ENCODE measurements at places on chromosomes 12 and 14.
A peak's percentile ranks its signal among the peaks of the same experiment; 100 is the strongest.

- peak; percentile 23 for DNase-seq
Measured at GRCh38 chr12:51341251-51342007, 5.0 kb downstream of the CELA1 start.

- DNase-seq, result no peak
Measured at GRCh38 chr14:37150414-37150813, 22.0 kb downstream of the SLC25A21 start.

- DNase-seq, result no peak
Measured at GRCh38 chr12:119176267-119177055, 2.3 kb upstream of the HSPB8 start.

DNA sequence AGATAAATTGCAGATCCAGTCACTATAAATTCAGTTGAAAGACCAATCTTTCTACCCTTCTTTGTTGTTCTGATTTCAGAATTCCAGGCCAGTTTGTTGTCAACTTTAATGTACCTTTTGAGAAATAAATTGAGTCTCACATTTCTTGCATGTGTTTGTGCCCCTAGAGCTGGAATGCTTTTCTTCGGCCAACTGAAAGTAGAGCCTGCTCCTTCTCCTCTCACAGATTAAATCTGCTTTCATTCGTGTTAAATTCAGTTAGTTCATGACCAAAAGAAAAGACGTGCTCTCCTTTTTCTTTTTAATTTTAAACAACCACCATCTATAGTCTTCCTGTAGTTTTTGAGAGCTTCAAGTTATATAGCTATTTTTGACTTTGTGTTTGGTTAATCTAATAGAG is 22.9 kb downstream of the SOCS2 start:
- DNase-seq, result no peak

GRCh38 chr14:103908580-103908979 is 19.7 kb upstream of the TDRD9 start:
- no peak for DNase-seq

DNA sequence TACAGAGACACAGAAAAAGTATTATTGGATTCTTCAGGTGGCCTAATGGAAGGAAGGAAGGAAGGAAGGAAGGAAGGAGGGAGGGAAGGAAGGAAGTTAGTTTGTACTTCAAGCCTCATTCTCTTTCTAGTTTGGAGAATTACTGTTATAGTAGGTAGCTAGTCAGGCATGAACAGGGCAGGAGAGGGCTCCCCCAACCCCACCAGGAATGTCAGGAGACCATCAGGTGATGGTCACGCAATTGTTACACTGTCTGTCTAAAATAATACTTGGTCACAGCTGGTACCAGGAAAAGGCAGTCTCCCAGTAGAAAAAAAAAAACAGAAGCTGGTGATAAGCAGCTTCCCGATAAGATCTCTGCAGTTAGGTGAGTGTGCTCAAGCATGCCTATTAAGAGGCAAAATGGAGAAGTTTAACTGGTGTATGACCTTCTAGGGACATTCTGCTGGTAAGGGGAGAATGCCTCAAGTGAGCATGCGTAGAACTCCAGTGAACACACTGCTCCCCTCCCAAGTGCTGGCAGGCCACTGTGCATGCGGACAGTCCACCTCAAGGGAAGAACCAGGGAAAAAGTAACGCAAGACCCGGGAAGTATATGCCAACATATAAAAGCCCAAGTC is 358.4 kb upstream of the SOX5 start:
- no peak for DNase-seq

DNA sequence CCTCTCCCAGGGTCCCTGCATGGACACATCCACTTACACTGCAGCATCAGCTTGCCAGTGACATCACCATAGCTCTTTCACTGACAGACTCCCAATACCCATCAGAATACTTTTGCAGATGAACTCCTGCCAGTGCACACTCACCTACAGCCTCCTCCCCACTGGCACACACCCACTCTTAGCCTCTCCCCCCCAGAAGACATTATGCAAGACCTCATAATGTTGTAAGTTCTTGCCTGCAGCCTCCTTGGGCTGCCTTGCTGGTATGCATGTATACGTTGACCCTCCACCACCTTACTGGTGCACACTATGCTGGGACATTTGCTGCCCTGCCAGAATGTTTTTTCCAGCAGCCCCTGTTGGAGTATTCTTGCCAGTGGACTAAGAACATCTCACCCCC is 324.2 kb downstream of the AEBP2 start:
- no peak for DNase-seq

DNA sequence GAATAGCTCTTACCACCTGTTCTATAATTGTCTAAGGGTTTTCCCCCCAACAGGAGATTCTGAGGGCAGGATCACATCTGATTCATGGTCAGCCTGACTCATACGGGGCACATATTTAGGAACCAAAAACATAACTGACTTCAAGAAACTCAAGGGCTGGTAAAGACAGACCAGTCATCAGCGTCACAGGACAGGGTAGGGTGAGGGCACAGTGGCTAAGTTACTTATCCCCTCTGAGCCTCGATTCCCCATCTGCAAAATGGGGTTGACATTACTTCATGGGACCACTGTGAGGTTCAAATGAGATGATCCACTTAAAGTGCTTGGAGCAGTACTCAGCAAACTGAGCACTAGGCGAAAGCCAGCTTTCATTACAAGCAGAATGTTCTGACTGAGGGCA is 606 bp downstream of the CINP start:
- DNase-seq, result no peak

DNA sequence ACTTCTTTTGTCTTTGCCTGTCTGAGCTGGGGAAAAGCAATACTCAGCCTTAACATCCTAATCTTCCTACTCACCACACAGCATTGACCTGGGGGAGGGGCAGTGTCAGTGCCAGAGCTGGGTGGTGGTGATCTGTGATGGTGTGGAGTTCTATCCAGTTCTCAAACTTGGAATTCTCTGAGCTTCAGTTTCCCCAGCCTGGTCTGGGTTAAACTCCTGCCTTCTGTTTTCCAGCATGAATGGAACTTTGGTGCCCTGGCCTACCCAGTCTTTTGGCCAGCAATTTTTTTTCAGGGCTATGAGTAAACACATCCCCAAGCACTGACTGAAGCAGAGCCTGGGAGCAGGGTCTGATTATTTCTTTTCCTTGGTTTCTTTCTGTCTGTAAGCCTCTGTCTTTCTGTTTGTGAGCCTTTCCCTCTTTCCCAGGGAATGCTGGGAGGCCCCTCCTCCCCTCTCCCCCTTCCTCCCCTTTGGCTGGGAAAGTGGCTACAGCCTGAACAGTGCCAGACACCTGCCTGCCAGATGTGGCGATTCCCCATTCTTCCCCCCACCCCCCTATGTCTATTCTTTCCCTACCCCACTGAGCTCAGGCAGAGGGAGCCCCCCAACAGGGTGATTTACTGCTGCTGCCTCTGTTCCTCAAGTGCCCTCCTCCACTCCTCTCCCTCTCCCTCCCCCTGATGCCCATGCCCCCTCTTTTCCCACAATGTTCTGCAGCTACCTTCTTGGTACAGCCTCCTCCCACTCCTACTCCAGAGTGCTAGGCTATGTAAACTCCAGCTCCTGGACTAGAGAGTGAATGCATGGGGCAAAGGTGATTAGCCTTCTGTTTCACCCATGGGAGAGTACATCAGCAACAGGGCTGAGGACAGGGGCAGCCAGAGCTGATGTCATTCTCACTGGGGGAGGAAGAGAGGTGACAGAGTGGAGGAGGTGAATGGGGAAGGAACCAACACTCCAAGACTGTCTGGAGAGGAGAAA is 11.1 kb downstream of the GPR84 start:
- no peak for DNase-seq

GRCh38 chr12:110266980-110267620 is 13.9 kb upstream of the ATP2A2 start:
- DNase-seq, result no peak

DNA sequence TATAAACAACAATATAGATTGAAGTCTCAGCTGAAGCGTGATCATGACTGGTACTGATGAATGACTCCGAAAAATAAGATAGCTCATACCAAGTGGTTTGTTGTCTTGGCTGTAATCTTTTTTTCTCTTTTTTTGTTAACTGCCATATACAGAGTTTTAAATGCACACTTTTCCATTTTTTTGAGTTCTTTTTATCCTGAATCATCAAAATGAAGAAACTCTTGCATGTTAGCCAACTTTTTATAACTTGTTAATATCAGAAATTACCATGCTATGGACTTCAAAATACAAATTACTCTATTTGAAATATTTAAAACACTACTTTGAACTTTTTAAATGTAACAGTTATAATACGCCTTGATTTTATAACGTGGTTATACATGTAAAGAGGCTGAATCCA is 10.1 kb upstream of the KCNMB4 start:
- DNase-seq, result no peak

- no peak for DNase-seq
Measured at GRCh38 chr12:131258398-131258797, 304.7 kb downstream of the ADGRD1 start.

DNA sequence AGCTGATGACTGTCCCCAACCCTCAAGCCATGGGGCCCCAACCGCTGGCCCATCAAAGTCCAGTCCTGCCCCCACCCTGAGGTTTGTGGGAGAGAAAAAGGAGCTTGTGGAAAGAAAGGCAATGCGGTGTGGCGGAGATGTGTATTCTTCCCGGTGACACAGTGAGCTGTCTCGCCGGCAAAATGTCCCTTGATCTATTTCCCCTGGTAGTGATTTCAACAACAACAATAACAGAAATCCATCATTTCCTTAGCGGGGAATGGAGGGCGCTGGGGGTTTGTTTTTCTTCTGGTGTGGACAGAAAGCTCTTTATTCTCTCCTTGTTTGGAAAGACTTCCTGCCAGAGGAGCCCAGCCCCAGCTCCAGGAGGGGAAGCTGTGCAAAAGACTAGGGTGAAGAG is 93.7 kb upstream of the LHX5 start:
- no peak for DNase-seq

- no peak for DNase-seq
Measured at GRCh38 chr12:121224591-121224990, 14.7 kb downstream of the P2RX4 start.

- DNase-seq, result no peak
Measured at GRCh38 chr12:52632656-52633055, 14.3 kb upstream of the KRT73 start.

DNA sequence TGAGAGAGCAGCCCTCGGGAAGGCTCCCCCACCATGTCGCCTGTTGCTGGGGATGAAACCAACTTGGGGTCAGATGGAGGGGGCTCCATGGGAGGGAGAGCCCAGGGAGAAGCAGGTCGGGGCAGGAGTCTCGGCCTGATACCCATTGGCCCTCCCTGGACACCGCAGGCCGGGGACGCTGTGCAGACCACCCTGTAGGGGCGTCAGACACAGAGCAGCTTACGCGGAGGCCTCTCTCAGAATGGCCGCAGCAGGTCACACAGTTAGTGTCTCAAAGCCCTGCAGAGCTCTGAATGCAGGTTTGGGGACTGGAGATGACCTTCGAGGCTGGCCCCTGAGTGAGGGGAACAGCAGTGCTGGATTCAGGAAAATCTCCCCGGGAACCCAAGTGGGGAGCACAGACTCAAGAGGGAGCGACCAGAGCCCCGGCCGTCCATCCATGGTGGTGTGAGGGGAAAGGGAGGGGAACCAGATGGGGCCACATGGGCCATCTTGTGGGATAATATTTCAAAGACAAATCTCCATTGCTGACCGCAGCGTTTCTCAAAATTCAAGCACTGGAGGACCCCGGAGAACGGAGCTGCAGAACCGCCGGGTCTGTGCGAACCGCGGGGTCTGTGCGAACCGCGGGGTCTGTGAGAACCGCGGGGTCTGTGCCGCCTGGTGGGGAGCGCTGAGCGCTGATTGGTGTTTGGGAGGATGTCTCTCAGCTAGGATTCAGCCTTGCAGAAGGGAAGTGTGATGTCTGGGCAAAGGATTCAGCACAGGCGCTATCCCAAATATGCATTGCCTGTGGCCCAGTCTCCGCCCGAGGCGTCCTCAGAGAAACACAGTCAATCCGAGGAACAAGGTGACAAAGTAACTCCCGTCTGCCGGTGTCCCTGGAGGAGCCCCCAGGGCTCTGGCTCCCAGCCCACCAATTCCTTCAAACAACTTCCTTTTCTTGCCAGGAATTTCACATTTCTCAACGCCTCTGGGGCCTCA is 324.4 kb upstream of the RTL1 start:
- no peak for DNase-seq

DNA sequence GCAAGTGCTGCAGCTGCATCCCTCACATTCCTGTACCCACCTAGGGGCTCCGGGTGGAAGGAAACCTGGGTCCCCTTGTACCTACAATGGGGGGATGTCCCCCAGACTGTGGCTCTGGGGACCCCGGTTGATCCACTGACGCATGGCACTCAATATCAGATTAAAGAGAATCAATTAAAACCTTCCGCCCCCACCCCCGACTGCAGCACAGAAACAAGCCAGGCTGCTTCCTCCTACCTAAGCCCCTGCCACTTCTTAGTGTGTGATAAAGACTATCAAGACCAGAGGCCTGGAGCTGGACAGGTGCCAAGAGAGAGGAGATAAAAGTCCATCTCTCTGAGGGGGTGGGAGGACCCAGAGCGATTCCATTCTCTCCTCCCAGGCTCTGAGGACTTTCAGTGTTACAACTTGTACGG is 28.2 kb upstream of the RPLP0 start:
- DNase-seq, result no peak

GRCh38 chr12:19496219-19496878 is 57.1 kb downstream of the AEBP2 start:
- no peak for DNase-seq

DNA sequence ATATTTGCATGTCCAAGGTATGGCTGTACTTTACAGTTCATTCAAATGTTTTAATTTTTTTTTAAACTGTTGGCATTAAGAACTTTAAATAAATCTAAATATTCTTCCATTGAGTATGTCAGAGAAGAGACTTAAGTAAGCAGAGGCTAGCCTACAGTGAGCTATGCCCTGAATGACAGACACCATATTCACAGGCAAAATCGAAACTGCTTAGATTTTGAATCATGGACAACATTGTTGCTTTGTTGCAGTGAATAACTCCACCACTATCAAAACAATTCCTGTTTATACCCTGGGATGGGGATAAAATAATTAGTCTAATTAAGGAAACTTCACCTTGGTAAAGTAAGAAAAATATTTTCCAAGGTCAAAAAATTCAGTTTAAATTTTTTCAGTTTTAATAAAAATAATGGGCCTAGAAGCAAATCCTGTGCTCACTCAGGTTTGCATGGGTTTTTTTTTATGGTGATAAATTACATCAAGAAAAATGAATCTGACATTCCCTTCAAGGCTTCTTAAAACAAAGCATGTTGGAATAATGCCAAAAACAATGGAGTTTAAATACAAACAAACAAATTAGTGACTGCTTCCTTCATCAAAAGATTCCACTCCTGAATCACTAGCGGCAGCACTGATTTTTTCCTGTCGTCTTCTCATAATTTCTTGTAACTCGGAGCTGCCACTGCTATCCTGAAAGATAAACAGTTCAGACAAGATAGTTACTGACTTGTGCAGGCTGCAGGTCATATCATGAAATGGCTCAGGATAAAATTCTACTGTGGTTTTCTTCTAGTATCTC is 168.2 kb downstream of the EPS8 start:
- no peak for DNase-seq

- no peak for DNase-seq
Measured at GRCh38 chr14:38862366-38862765, 240.7 kb downstream of the SEC23A start.

Data from stimulated activated CD8-positive, alpha-beta memory T cell treated with anti-CD3 and anti-CD28 coated beads, Interleukin-7, amount 100 ng/mL, for 48 hours (primary cell).